ENCODE measurements at places on chromosomes 1 and 21.
A peak's percentile ranks its signal among the peaks of the same experiment; 100 is the strongest.

DNA sequence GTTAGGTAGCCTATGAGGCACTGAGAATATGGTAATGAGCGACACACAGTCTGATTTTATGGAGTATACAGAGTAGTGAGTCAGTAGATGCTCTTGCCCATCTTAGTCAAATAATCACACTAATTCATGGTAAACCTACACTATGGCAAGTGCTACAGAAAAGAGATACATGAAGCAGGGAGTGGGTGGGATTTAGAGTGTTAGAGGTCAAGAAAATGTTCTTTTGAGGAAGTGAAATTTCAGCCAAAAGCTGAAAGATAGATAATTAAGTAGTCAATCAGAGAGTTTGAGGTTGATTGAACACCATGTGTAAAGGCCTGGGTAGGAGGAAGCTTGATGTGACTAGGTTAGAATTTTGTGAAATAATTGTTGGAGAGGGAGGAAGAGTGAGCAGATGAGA, 14.7 kb downstream of the MDM4 start:
- no peak for DNase-seq

DNA sequence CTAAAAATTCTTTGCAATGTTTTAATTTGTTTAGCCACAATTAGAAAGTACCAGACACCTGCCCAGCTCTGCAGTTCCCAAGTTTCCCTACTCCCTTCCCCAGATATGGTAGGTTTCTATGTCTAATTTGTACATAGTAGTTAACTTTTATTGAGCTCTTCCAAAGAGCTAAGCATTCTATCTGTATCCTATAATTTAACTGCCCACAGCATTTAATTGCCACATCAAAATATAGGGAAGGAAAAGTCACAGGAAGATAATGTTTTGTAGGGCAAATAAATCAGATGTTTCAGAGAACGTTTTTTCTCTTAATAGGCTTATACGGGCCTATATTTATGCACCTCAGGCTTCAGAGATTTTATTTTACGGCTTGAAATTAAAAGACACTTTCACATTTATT, 15.7 kb upstream of the FMO3 start:
- no peak for DNase-seq

DNA sequence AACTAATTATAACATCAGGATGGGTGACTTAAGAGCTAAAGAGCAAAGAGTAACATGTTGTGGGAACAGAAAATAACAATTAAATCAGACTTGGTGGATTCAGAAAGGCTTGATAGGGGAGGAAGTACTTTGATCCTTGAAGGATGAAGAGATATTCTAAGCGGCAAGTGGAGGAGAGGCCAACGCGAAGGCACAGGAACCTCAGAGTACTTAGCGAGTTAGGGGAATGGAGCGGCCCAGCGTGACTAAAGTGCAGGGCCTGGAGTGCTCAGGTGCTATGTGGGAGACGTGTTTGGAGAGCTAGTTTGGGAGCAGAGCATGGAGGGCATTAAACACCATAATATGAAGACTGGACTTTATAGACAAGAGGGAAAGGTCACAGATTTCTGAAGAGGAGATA, 64.3 kb downstream of the ADCY10 start:
- no peak for DNase-seq

DNA sequence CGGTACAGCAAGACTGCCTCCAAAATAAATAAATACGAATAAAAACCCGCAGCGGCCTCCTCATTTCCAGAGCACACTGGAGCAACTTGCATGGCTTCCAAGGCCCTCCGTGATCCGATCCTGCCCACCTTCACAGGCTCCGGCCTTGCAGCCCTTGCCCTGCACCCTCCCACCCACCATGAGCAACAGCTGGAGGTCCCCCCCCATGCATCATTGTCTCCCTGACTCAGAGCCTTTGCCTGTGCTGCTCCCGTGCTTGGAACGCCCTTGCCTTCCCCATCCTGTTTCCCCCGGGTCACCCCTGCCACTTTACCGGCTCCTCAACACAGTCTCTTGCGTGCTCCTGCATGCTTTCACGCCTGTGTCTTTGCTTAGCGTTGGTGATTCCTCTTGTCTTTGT, 71.0 kb upstream of the ANGPTL1 start:
- DNase-seq = no peak

- no peak for DNase-seq
Observed at GRCh38 chr1:26614655-26615411, 81.0 kb upstream of the ARID1A start.

DNA sequence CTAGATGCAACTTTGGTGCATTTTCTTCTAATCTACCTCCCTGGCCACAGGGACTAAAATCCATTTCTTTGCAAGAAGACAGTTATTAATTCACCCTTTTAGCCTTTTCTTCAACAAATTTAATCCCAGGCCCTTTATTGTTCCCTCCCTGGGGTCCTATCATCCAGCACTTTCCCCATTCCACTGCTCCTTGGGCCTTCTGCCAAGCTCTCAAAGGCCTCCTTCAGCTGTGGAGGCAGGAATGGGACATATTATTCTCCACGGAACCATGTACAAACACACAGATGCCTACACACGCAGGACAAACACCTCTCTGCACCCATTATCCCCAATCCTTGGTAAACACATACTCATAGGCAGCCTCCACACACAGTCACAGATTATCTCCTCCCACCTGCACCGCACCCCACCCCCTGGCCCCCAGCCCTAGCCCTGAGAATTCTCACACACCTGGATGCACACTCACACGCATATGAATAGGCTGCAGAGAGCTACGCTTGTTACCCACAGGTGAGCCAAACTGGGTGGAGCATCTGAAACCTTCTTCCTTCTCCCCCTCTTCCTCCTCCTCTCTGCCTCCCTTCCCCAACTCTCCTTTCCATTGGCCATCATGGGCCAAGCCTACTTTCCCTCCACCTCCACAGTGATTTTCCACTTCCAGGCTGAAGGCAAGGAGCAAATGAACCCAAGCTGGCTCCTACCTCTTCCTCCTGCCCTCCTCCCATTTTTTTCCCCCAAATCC, 11.7 kb downstream of the TAGLN2 start:
- no peak for DNase-seq

DNA sequence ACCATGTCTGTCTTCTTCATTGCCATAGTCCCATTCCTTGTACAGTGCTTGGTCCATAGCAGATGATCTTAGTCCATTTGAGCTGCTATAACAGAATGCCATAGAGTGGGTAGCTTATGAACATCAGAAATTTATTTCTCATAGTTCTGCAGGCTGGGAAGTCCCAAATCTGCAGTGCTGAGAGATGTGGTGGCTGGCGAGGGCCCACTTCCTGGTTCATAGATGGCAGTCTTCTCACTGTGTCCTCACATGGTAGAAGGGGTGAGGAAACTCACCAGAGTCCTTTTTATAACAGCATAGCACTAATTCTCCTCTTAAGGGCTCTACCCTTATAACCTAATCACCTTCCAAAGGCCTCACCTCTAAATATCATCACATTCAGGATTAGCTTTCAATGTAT, 23.1 kb upstream of the RAP1A start:
- DNase-seq = peak; percentile 44

DNA sequence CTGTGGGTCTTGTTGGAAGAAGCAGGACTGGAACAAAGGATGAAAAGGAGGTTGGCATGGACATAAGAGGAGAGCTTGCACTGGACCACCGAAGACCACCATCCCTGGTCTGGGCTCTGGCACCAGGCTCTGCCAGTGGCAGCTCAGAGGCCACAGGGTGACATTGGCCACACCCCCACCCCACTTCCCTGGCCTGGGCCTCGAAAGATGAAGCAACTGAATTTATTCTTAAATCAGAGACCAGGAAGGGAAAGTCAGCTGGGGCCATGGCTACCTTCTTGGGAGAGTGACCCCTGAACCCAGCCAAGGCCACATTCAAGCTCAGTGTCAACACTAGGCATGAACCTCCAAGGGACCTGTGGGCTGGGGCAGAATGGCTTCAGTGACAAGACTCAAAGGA, 4.0 kb downstream of the KLHDC7A start:
- DNase-seq = no peak

- peak; percentile 57 for DNase-seq
Observed at GRCh38 chr1:154386643-154387352, 18.3 kb upstream of the IL6R start.

DNA sequence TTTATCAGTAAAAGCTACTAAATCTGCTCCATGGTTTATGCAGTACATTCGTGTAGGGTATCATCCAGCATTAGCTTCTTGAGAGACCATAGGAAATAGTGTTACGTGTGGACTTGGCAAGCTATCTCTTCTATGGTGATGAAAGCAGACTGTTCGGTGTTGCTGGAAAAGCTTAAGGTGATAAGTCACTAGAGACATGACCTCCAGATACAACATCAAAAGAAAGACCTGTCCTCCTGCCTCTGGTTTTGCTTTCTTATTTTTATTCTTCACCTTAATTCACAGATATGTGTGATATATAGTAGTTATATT, 53.5 kb upstream of the S1PR1 start:
- DNase-seq = no peak

DNA sequence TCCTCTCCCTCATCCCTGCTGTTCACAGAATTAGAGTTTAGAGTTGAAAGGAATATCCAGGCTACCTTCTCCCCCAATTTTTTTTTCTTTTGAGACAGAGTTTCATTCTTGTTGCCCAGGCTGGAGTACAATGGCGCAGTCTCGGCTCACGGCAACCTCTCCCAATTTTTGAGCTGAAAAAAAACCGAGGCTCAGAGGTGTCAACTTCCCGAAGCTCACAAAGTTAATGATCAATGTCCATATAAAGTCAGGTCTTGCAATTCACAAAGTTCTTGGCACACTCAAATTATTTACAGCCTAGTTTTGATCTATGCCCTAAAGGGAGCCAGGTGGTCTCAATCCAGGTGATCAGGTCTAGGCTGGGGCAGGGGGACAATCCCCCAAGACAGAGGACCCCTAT, 797 bp upstream of the LEFTY1 start:
- no peak for DNase-seq

GRCh38 chr21:32371913-32372314, 20.9 kb downstream of the URB1 start:
- DNase-seq = no peak

DNA sequence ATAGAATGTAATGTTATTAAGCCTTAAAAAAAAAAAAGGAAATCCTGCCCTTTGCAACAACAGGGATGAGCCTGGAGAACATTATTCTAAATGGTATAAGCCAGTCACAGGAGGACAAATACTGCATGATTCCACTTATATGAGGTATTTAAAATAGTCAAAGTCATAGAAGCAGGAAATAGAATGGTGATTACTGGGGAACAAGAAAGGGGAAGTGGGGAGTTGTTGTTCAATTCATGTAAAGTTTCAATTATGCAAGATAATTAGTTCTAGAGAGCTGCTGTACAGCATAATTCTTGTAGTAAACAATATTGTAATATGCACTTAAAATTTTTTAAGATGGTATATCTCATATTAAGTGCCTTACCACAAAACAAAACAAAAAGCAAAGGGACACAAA, 13.2 kb downstream of the FCER1A start:
- DNase-seq = no peak

- DNase-seq = peak; percentile 32
Observed at GRCh38 chr1:26359981-26360806, 6.3 kb upstream of the CRYBG2 start.

GRCh38 chr1:23444104-23444533, 19.6 kb upstream of the TCEA3 start:
- no peak for DNase-seq

GRCh38 chr1:192810253-192810880, 1.5 kb downstream of the RGS2 start:
- no peak for DNase-seq

- DNase-seq = no peak
Observed at GRCh38 chr1:156437037-156437867, 63.3 kb downstream of the MEF2D start.

GRCh38 chr21:45022736-45023135, 51.6 kb upstream of the ADARB1 start:
- no peak for DNase-seq

DNA sequence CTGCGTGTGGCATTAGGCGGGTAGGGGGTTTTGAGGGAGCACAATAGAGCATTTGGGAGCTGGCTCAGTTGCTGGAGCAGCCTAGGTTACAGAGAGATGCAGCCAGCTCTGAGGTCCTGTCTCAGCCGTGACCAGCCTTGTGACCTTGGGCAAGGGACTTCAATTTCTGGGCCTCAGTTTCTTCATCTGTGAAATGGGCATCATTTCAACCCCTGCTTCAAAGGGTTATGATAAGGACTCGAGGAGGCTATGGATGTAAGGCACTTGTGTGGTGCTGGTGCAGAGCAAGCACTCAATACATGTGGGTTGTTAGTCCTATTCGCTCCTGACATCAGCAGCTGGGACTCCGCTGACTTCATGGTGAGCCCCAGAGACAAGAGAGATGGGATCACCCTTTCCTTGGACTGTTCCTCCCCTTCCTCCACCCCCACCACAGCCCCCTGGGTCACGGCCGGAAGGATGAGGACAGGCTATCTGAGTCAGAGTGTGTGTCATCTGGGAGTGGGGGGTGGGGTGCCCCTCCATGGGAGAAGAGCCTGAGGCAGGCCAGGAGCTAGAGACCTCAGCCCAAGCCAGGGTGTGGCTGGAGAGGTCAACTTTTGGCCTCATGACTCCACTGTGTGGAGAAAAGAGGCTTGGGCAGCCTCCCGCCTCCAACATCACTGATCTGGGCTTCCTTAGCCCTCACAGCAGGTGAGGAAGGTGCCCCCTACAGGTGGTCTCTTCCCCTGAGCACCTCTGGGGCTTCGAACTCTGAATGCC, 71.4 kb upstream of the ZBTB40 start:
- no peak for DNase-seq

DNA sequence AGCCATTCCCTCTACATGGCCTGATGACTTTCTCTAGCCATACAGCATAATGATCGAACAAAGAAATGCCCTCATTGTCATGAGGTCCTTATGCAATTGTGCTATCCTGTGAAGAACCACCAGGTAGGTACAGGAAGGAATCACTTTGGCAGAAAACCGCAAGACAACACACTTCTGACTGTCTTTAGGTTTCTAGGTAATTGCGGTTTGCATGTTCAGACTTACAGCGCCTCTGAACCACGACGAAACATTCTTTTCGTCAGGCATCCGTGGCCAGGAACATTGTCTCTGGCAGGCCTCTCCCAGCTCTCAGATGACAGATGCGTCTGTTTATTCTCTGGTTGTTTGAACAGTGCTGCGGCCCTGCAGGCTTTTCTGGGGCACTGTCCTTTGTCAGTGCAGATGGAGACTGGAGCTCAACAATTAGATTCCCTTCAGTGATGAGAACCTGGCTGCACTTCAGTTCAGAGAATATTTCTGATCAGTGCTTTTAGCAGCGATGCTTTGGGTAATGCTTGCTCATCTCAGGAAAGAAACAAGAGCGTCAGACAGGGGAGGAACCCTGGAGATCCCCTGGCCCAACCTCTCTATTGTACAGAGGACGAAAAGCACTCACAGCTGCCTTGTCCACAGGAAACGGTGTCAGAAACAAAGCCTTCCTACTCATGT, 63.4 kb downstream of the B3GALT5 start:
- DNase-seq = no peak

DNA sequence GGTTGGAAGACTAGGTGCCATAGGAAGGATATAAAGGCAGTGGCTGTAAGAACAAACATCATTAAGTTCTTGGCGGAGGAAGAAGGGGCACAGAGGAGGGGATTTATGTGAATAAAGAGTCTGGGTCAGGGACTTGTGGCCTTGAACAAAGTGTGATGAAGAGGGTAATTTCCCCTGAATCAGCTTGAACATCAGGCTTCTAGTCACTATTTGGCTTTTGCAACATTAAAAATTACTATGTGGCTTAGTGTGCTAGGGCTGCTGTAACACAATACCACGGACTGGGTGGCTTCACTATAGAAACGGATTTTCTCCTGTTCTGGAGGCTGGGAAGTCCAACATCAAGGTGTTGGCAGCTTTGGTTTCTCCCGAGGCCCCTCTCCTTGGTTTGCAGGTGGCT, 70.5 kb upstream of the CNIH3 start:
- no peak for DNase-seq

GRCh38 chr1:243246916-243247315, 8.2 kb downstream of the CEP170 start:
- no peak for DNase-seq

GRCh38 chr1:31299365-31299764, 2.5 kb downstream of the ZCCHC17 start:
- no peak for DNase-seq

Measured in stimulated activated CD4-positive, alpha-beta T cell treated with anti-CD3 and anti-CD28 coated beads, Interleukin-1b, Interleukin-23, amount 100 ng/mL, for 24 hours (primary cell).